ENCODE measurements at places on chromosomes 7 and 10. TPM values are rescaled to one million over a fixed set of nuclear protein-coding genes. Genes with fewer than 3 reads are reported as not detected.

Gene ATOH7
- total RNA-seq: 0.16 TPM

Gene PCBD1
- total RNA-seq: 90.1 TPM

Gene HMX3
- total RNA-seq: not detected

Gene LGI1
- not detected for total RNA-seq

Gene ZP3
- total RNA-seq: 17.5 TPM

Gene NKX2-3
- not detected for total RNA-seq

GRCh38 chr7:129807863-129808262, 144.9 kb downstream of the UBE2H start:
- no peak overlapping the region for H3K27ac ChIP-seq
- no peaks in the 10 kb centered on the region for H3K36me3 ChIP-seq
- DNase-seq: no peak
- H3K4me1 ChIP-seq: no peaks in the 10 kb centered on the region

DNA sequence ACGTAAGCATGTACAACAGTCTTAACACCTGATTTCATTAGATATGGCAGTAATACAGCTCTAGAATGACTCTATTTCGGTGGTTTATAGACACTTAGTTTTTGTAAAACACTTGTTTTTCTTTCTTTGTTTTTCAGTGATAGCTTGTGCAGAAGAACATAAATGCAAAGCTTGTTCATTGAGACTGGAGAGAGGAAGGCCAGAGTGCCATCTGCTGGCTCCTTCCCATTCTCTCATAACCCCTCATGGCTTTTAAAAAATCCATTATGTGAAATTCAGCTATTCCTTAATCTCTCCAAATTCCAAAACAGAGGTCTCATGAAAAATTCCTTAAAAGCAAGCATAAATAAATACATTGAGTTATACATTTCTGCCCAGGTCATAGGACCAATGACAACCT, 76.3 kb downstream of the CACNB2 start:
- H3K4me1 ChIP-seq: no peaks in the 10 kb centered on the region
- no peaks in the 10 kb centered on the region for H3K36me3 ChIP-seq
- DNase-seq: peak; percentile 47
- no peaks in the 10 kb centered on the region for H3K27me3 ChIP-seq

DNA sequence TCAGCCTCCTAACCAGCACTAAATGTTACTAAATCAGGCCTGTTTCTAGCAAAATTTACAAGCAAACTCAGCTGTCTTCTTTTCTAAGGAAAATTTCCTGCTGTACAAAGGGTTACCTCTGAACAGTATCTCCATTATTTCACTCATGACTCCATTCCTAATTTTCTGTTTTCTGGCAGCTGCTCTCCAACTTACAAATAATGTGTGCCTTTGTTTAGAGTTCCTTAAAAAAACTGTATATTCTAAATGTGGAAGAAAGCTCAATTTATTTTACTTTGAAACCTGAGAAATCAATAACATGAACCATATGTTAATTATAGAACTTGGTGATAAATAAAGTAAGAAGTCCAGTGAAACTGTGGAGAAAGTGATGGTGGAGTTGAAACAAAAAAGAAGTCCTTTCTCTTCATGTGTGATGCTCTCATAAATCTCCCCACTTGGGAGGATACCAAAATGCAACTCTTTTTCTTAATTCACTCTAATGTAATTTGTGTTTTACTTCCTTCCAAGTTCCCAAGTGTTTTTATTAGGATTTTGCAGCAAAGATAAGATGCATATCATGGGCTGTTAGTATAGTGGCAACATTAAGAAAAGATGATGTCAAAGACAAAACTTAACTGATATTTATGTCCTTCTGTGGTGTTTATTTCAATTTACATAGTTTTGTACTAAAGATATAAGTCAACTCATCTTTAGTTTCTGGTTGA, 74.8 kb downstream of the CDK6 start:
- no peaks in the 10 kb centered on the region for H3K27me3 ChIP-seq
- no peak for DNase-seq
- H3K4me3 ChIP-seq: no peak overlapping the region
- no peaks in the 10 kb centered on the region for H3K36me3 ChIP-seq
- H3K4me1 ChIP-seq: peaks cover 1% of the 10 kb centered on the region

GRCh38 chr10:1366322-1366691, 310.1 kb downstream of the WDR37 start:
- no peaks in the 10 kb centered on the region for H3K27me3 ChIP-seq
- H3K4me3 ChIP-seq: no peak overlapping the region
- H3K4me1 ChIP-seq: no peaks in the 10 kb centered on the region
- no peaks in the 10 kb centered on the region for H3K36me3 ChIP-seq
- no peak overlapping the region for H3K27ac ChIP-seq
- DNase-seq: no peak

- H3K27ac ChIP-seq: no peak overlapping the region
- peaks cover 47% of the 10 kb centered on the region for H3K36me3 ChIP-seq
- no peaks in the 10 kb centered on the region for H3K27me3 ChIP-seq
- H3K4me1 ChIP-seq: no peaks in the 10 kb centered on the region
Observed at GRCh38 chr10:33258967-33259366, 75.5 kb downstream of the NRP1 start.

DNA sequence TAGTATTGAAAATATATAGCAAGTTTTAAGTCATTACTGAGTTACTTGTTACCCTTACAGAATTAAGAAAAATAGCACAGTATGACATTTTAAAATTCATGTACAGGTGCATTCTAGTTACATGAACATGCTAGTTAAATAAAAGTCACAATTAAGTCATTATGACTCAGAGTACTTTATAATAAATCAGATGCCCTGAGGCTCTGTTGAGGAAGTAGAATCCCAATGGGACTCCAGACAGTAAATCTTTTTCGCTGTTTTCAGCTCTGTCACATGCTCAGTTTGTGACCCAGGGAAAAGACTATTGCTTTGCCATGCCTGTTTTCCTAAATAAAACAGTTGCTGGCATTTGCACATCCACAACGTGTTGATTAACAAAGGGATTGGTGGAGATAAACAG, 21.0 kb downstream of the NUDT13 start:
- H3K36me3 ChIP-seq: peaks cover 43% of the 10 kb centered on the region
- no peak for DNase-seq
- H3K4me3 ChIP-seq: no peak overlapping the region
- no peaks in the 10 kb centered on the region for H3K4me1 ChIP-seq
- H3K27ac ChIP-seq: no peak overlapping the region

GRCh38 chr7:47428768-47429472, 153.0 kb downstream of the TNS3 start:
- H3K4me1 ChIP-seq: no peaks in the 10 kb centered on the region
- H3K27me3 ChIP-seq: no peaks in the 10 kb centered on the region
- H3K36me3 ChIP-seq: peaks cover 2% of the 10 kb centered on the region

DNA sequence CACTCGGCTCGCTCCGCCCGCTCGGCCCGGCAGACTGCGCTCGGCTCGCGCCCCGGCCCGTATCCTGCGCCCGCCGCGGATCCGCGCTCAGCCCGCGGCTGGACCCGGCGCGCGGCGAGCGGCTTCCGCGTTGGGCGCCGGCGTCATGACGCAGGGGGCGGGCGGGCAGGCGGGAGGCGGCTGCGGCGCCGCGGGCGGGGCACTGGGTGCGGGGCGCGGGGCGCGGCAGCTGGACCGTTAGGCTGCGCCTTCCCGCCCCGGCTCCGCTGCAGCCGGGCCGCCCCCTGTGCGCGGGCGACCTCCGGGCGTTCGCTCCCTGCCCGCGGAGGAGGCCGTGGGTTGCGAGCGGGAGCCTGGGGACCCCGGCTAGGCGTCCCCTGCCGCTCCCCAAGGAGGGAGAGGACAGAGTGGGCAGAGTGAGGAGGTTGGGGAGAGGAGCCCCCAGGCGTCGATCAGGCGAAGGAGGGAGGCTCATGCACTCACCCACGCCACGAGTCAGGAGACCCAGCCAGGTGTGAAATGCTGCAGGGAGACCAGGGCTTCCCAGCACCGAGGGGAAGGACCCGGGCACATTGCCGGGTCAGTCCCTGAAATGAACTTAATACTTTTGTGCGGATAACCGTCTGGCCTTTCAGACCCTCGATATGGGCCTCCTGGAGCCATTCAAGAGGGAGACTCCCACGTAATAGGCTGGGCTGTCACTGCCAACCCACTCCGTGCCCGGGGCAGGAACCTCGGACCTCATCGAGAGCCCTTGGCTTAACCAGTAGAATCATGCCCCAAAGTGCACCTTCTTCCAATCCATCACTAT, at the start of gene PIP4K2A:
PIP4K2A (minus strand) TSS at position 100 of the 811 bp plus-strand sequence. CDS start 252 bp downstream, outside the sequence.
- peaks cover 15% of the 10 kb centered on the region for H3K4me1 ChIP-seq
- H3K27me3 ChIP-seq: no peaks in the 10 kb centered on the region
- peak within 1 kb of the TSS; percentile 85 for H3K27ac ChIP-seq
- peak; percentile 89 for DNase-seq

DNA sequence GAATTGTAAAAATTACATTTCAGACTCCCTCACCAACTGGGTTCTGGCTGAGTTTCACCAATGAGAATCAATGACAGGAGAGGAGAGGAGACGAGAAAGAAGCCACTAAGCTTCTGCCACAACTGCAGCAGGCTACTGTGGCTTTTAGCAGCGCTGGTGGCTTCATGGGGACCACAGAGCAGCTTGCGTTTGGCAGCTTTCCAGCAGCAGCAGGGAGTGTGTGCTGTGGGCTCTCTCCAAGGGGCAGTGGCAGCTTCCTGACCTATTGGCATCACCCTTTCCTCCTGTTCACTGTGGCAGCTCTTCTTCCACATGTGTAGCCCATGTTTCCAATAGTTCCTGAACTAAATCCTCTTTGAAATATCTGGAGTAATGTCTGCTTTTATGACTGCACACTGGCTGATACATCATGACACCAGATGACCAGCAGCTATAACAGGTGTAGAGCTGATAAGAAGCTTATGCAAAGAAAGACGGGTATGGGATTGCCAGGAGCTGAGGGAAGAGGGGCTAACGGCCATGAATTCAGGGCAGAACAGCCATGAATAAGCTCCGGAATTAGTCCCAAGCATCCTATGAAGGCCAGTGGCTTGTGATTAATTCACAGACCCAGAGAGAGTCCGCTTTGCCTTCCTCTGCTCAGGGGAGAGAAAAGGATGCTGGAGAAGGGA, 46.8 kb downstream of the KCNH2 start:
- no peaks in the 10 kb centered on the region for H3K27me3 ChIP-seq
- no peaks in the 10 kb centered on the region for H3K36me3 ChIP-seq
- no peak for DNase-seq
- H3K4me1 ChIP-seq: no peaks in the 10 kb centered on the region

DNA sequence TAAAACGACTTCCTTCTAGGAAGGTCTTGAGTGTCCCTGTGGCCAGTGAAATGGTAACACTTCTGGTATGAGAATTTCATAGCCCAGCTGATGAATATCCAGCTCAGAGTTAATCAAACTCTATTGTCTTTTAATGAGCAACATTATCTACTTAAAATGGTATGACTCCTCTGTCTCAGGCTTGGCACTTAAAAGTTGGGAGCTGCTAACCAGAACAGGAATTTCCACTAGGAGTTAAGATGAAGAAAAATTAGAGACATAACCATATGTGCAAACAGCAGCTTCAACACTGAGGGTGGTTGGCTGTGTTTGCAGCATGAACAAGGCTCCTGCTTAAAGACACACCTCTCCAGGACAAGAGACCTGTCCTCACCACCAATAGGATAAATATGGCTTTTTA, 46.8 kb downstream of the CH25H start:
- H3K27ac ChIP-seq: no peak overlapping the region
- no peaks in the 10 kb centered on the region for H3K27me3 ChIP-seq
- no peaks in the 10 kb centered on the region for H3K4me1 ChIP-seq
- no peak for DNase-seq
- no peak overlapping the region for H3K4me3 ChIP-seq

DNA sequence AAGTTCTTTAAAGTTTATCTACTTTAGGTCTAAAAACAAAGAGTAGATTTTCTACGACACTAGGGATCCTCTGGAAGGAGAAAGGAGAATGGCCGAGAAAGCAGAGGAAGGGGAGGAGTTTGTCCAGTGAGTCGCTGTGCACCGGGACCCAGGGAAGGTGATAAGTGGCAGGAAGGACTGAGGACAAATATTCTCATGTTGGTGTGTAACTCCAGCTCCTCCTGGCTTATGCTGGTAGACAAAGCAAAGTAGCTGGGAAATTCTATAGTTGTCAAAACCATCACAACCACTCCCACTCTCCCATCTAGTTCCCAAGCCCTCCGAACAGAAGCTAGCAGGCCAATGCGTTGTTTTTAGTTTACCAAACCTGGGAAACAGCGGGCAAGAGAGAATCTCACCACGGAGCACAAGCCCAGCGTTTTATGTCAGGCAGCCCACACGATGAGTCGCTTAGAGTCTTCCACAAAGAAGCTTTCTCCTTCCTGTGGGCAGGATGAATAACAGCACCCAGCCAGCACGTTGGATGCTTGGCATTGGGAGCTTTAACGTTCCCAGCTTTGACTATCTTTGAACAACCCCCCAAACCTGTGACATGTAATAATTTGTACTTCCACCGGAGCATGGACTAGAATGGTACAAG, 32.9 kb upstream of the JCAD start:
- H3K4me3 ChIP-seq: no peak overlapping the region
- H3K27me3 ChIP-seq: no peaks in the 10 kb centered on the region
- H3K36me3 ChIP-seq: no peaks in the 10 kb centered on the region
- DNase-seq: no peak

GRCh38 chr10:30813872-30814481, 184.4 kb upstream of the LYZL2 start:
- H3K36me3 ChIP-seq: no peaks in the 10 kb centered on the region
- H3K4me3 ChIP-seq: no peak overlapping the region
- no peak for DNase-seq
- H3K27ac ChIP-seq: no peak overlapping the region
- peaks cover 15% of the 10 kb centered on the region for H3K4me1 ChIP-seq

GRCh38 chr7:11831156-11831735, 752 bp downstream of the THSD7A start:
- H3K4me3 ChIP-seq: peak overlapping the region; percentile 86
- DNase-seq: peak; percentile 79
- H3K36me3 ChIP-seq: no peaks in the 10 kb centered on the region
- no peaks in the 10 kb centered on the region for H3K27me3 ChIP-seq

GRCh38 chr7:89012016-89012415, 216.5 kb upstream of the TEX47 start:
- no peaks in the 10 kb centered on the region for H3K4me1 ChIP-seq
- H3K4me3 ChIP-seq: no peak overlapping the region
- DNase-seq: no peak
- no peaks in the 10 kb centered on the region for H3K36me3 ChIP-seq
- H3K27me3 ChIP-seq: no peaks in the 10 kb centered on the region

- no peak overlapping the region for H3K27ac ChIP-seq
- no peak for DNase-seq
- no peaks in the 10 kb centered on the region for H3K4me1 ChIP-seq
- H3K4me3 ChIP-seq: no peak overlapping the region
- H3K27me3 ChIP-seq: no peaks in the 10 kb centered on the region
- no peaks in the 10 kb centered on the region for H3K36me3 ChIP-seq
Observed at GRCh38 chr7:19305698-19306097, 160.5 kb upstream of the FERD3L start.

Data from kidney (tissue), 22 donors.